ENCODE measurements at places on chromosomes 1 and 21. TPM values are rescaled to one million over a fixed set of nuclear protein-coding genes. Genes with fewer than 3 reads are reported as not detected.

- DNase-seq = peak; percentile 4
These were observed 3.9 kb downstream of the PSMB2 start for GRCh38 chr1:35637401-35637809.

GRCh38 chr1:43529206-43529731, 1.4 kb upstream of the PTPRF start:
- DNase-seq = peak; percentile 82

Gene IL22RA1
- not detected for polyA plus RNA-seq

Gene FCN3
- 0.50 TPM for polyA plus RNA-seq

Gene C8B
- not detected for polyA plus RNA-seq

Data from hindlimb muscle (tissue), 1 donor.